ENCODE measurements at places on chromosomes 2 and 18. TPM values are rescaled to one million over a fixed set of nuclear protein-coding genes. Genes with fewer than 3 reads are reported as not detected.
A peak's percentile ranks its signal among the peaks of the same experiment; 100 is the strongest.

Gene TFPI
- total RNA-seq = 123 TPM

Gene MDH1B
- 2.2 TPM for total RNA-seq

Gene UGT1A10
- not detected for total RNA-seq

Gene GAL3ST2
- total RNA-seq = 0.36 TPM

Gene SAG
- total RNA-seq = not detected

DNA sequence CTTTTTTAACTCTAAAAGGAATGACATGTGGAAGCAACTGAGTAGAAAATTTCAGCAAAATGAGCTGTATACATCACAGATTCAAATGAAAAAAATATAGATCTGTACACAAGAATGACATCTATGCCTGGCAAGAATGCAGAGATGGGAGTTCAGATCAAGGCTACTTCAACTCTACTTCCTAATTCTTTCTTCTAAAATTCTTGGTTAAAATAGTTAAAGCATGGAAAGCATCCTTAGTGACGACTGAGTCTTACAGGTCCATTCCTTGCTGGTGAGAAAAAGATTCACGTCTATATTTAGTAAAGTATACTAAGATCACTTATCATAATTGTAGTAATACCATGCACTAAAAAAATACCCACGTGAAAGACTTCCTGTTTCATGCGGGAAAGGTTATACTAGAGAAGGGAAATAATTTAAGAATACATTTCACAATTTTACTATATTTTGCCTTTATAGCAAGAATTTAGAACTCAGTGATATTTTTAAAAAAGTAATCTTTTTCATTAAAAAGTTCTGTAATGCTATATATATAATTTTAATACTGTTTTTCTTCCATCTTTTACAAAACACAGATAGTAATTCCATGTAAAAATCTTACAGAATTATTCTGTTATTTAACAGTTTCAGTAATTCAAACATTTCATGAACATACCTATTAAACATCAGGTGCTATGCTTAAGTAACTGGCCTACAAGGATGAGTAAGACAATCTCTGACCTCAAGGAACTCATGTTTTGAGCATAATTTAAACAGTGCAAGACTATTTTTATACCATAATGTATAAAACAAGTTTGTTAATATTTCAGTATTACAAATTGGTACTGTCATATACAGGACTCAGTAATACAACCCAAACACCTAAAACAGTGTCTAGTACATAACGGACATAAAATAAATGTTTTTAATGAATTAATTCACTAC is 159.6 kb downstream of the BAZ2B start:
- H3K27ac ChIP-seq = no peak overlapping the region
- no peak overlapping the region for H3K4me3 ChIP-seq
- H3K36me3 ChIP-seq = no peaks in the 10 kb centered on the region
- no peaks in the 10 kb centered on the region for H3K4me1 ChIP-seq

- no peaks in the 10 kb centered on the region for H3K27me3 ChIP-seq
- no peaks in the 10 kb centered on the region for H3K36me3 ChIP-seq
- H3K27ac ChIP-seq = no peak overlapping the region
- H3K4me1 ChIP-seq = no peaks in the 10 kb centered on the region
Observed at GRCh38 chr2:179355881-179356280, 91.2 kb upstream of the SESTD1 start.

GRCh38 chr2:31337860-31338259 is 76.7 kb downstream of the XDH start:
- H3K4me1 ChIP-seq = peaks cover 41% of the 10 kb centered on the region
- peak overlapping the region; percentile 20 for H3K4me3 ChIP-seq
- H3K36me3 ChIP-seq = no peaks in the 10 kb centered on the region

DNA sequence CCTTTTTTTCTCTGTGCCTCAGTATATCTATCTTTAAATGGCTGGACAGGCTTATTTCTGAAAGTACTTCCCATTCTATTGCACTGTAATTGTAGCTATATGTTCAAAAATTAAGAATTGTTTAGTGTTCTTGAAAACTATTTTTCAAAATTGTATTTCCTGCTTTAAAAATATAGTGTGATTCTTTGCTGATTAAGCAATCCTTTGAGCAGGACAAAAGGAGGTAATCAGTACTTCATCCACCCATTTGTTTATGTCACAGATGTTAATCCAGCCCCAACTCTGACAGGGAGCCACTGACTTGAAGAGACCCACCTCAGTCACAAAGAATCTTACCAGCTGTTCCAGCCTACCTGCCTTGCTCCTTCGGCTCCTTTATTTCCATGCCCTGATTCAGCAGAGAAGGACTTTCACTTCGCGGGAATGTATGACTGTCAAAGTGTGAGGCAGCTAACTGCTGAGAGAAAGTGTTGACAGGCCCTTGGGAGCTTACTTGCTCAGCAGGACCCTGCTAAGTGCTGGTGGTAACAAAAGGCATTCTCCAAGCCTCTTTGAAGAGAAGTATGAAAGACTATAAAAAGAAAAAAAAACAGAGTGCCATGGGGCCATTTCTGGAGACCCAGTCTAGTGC is 393.3 kb upstream of the CYRIA start:
- no peaks in the 10 kb centered on the region for H3K36me3 ChIP-seq
- H3K27me3 ChIP-seq = no peaks in the 10 kb centered on the region
- no peak overlapping the region for H3K27ac ChIP-seq
- no peak for DNase-seq

GRCh38 chr18:43682196-43682595 is 404.9 kb upstream of the SYT4 start:
- no peaks in the 10 kb centered on the region for H3K4me1 ChIP-seq
- DNase-seq = no peak
- no peak overlapping the region for H3K27ac ChIP-seq

DNA sequence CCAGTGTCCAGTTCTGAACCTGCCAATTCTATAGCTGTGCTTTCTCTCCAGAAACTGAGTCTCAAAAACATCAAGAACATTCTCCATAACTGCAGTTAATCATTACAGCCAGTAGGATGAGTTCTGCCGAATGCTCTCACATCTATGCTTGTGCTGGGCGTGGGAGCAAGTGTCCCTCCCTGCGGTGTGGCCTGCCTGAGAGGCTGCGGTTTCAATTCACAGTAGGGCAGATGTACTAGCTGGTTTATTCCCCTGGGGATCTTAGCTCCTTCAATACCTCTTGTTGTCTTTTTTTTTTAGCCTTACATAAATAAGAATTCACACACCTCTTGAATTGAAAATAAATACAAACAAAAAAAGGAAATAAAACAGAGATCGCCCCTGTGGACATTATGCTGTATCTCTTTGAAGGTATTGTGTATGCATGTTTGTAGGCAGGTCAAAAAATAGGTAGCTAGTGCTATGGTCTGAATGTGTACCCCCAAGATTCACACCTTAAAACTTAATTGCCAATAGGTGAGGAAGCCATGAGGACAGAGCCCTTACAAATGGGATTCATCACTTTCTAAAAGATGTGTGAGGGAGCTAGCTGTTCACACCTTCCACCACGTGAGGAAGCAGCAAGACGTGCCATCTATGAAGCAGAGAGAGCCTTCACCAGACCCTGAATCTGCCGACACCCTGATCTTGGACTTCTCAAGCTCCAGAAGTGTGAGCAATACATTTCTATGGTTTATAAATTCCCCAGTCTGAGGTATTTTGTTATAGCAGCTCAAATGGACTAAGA is 74.3 kb downstream of the BCL2L11 start:
- no peak overlapping the region for H3K4me3 ChIP-seq
- H3K36me3 ChIP-seq = no peaks in the 10 kb centered on the region
- no peak overlapping the region for H3K27ac ChIP-seq
- DNase-seq = no peak

- no peaks in the 10 kb centered on the region for H3K4me1 ChIP-seq
- H3K36me3 ChIP-seq = no peaks in the 10 kb centered on the region
- H3K4me3 ChIP-seq = no peak overlapping the region
Observed at GRCh38 chr18:79300413-79300812, 95.3 kb upstream of the NFATC1 start.

DNA sequence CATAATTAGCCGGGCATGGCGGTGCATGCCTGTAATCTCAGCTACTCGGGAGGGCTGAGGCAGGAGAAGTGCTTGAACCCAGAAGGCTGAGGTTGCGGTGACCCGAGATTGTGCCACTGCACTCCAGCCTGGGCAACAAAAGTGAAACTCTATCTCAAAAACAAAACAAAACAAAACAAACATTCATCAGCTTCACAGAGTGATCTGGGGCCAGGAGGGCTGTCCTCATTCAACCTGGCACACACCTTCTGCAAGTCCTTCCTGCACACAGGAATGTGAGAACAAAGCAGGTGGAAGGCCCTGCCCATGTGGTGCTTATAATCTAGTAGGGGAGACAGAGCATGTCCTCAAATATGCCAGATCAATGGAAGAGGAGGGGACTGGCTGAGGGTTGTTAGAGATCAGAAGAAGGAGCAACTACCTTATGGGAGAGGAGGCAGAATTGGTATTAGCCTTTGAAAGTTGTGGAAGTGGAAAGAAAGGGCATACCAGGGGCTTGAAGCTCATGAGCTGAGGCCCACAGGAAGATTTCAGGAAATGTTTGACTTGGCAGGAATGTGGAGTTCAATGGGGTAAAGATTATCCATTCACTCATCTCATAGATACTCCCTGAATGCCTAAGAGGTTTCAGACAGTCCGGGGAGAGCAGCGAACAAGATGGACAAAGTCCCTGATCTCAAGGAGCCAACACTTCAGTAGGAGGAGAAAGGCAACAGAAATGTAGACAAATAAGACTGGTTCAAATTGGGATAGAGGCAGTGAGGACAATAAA is 155.3 kb upstream of the SIX3 start:
- DNase-seq = no peak

GRCh38 chr2:62705859-62706720 is 577 bp downstream of the EHBP1 start:
- H3K27ac ChIP-seq = peak overlapping the region; percentile 77
- DNase-seq = peak; percentile 85
- no peaks in the 10 kb centered on the region for H3K27me3 ChIP-seq
- peak overlapping the region; percentile 85 for H3K4me3 ChIP-seq

DNA sequence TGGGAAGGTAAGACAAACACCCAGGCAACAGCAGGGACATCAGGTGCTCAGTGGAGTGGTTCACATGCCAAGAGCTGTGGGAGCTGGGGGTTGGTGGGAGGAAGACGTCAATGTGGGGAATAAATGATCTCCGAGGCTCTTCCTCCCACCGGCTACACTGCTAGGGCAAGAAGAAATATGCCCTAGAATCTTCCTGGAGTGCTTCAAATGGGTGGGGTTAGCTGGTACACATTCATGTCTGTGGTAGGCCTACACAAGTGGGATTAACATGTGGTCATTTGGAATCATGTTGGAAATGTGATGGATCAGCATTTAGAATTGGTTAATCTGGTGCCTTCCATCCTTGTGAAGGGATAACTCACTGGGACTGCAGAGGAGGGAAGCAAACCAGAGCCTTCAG is 12.4 kb upstream of the ZFP36L2 start:
- H3K27ac ChIP-seq = no peak overlapping the region
- H3K4me1 ChIP-seq = peaks cover 9% of the 10 kb centered on the region
- no peaks in the 10 kb centered on the region for H3K27me3 ChIP-seq
- no peaks in the 10 kb centered on the region for H3K36me3 ChIP-seq
- no peak overlapping the region for H3K4me3 ChIP-seq

DNA sequence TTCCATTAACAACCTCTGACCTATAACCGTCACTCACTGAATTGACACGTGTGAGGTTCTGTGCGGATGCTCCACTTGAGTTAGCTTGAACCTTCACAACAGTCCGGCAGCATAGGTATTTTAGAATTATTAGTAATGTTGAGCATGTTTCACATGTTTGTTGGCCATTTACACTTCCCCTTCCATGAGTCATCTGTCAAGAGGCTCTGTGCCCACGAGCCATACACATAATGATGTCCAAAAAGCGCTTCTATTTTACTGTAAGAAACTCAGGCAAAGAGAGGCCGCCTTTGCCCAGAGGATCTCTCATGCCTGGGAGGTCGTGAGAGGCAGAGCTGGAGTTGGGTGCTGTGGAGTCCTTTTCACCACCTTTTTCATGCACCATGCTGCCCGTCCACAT is 28.9 kb upstream of the TMEM214 start:
- no peaks in the 10 kb centered on the region for H3K36me3 ChIP-seq
- H3K4me1 ChIP-seq = peaks cover 13% of the 10 kb centered on the region
- H3K27me3 ChIP-seq = no peaks in the 10 kb centered on the region
- H3K4me3 ChIP-seq = no peak overlapping the region
- H3K27ac ChIP-seq = no peak overlapping the region
- no peak for DNase-seq

GRCh38 chr2:84257831-84258230 is 201.2 kb downstream of the SUCLG1 start:
- no peak overlapping the region for H3K27ac ChIP-seq
- no peaks in the 10 kb centered on the region for H3K4me1 ChIP-seq
- H3K36me3 ChIP-seq = no peaks in the 10 kb centered on the region
- no peaks in the 10 kb centered on the region for H3K27me3 ChIP-seq
- no peak overlapping the region for H3K4me3 ChIP-seq
- no peak for DNase-seq

DNA sequence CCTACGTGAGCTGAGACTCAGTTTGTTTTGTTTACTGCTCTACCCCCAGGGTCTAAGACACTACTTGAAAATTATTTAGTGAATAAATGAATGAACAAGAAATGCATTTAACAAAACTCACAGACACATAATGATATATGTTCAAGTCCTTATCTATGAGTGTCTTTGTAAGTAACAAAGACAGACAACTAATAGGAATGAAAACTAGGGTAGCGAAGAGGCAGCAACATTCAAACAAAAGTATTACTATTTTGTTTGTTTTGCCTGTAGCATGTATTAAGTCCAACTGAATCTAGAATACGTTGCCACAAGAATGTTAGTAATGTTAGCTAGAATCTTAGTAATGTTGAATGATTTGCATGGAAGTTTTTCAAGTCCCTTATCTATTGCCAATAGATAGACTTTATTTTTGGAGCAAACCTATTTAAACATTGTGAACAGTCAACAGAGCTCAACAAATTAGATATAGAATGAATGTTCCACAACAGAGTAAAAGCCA is 144.8 kb upstream of the VWC2L start:
- H3K36me3 ChIP-seq = no peaks in the 10 kb centered on the region
- H3K4me3 ChIP-seq = no peak overlapping the region
- H3K4me1 ChIP-seq = no peaks in the 10 kb centered on the region
- H3K27ac ChIP-seq = no peak overlapping the region
- DNase-seq = no peak

- H3K36me3 ChIP-seq = no peaks in the 10 kb centered on the region
- no peak overlapping the region for H3K4me3 ChIP-seq
- no peak overlapping the region for H3K27ac ChIP-seq
- peaks cover 4% of the 10 kb centered on the region for H3K4me1 ChIP-seq
Observed at GRCh38 chr2:175836361-175836760, 165.7 kb downstream of the LNPK start.

GRCh38 chr2:102100371-102101096 is 42.0 kb upstream of the IL1R1 start:
- no peak overlapping the region for H3K4me3 ChIP-seq
- peak overlapping the region; percentile 57 for H3K27ac ChIP-seq
- no peaks in the 10 kb centered on the region for H3K36me3 ChIP-seq
- peak; percentile 54 for DNase-seq
- H3K4me1 ChIP-seq = peaks cover 29% of the 10 kb centered on the region
- no peaks in the 10 kb centered on the region for H3K27me3 ChIP-seq

DNA sequence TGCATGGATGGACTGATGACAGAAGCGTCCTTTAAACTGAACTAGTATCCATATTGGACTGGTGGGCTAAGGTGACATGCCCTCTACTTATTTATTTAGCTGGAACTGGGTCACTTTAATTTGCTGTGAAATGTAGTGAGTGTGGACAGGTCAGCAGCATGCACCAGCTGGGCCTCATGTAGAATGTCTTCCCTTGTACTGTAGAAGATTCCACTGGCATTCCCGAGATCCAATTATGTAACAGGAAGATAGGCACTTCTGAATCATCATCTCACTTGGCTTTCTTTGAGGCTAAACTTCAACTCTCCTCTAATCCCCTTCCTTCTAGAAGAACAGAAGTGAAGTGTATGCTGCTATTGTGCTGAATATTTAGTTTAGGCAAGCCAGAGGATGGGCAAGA is 296.2 kb downstream of the SLC8A1 start:
- H3K36me3 ChIP-seq = peaks cover 15% of the 10 kb centered on the region
- H3K27me3 ChIP-seq = no peaks in the 10 kb centered on the region
- no peak overlapping the region for H3K4me3 ChIP-seq
- H3K27ac ChIP-seq = no peak overlapping the region
- no peaks in the 10 kb centered on the region for H3K4me1 ChIP-seq

All from osteoblast (primary cell).